ENCODE measurements at places on chromosomes 5 and 9.

GRCh38 chr9:129879991-129880653 lies 44.9 kb downstream of the USP20 start:
- no peak for DNase-seq

- DNase-seq: no peak
These were observed 2.2 kb upstream of the CACNA1B start for GRCh38 chr9:137875354-137875753.

DNA sequence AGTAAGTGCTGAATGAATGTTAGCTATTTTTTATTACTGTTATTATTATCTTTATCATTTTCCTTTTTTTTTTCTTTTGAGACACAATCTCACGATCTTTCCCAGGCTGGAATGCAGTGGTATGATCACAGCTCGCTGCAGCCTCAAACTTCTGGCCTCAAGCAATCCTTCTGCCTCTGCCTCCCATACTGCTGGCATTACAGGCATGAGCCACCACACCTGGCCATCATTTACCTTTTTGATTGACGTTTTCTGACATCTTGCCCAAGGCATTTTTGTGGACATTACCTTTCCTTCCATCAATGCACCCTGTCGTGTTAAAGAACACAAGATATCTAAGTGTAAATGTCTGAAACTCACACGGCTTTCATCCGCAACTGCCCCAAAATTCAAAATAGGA lies 138.2 kb downstream of the GAS1 start:
- no peak for DNase-seq

DNA sequence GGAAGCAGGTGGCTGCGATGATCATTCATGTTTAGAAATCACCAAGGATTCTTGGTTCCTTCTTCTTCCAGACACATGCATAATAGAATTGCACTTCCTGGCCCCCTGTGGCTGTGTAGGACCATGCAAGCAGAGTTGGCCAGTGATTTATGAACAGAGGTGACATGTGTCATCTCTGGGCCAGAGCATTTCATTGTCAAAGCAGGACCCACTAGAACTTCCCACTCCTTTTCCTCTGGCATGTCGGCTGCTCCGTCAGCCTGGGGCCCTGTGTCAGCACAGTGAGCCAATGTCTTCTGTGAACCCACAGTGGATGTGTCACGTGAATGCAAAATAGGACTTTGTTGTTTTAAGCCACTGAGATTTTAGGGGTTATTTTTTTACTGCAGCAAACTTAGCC lies 59.2 kb downstream of the HSD17B3 start:
- DNase-seq: no peak

DNA sequence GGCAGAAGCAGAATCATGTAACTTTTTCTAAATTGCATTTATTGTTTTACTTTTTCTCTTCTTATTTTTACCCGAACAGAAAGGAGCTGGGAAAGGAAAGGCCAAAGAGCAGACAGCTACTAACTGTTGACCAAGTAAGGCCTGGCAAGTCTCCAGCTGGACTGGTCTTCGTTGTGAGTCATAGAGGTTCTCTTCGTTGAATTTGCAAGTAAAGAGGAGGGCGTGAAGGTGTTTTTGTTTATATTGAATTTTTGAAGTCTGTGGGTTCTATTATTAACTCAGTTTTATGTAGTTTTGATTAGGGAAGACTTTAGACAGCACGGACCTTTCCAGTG lies 416.5 kb upstream of the CCNH start:
- DNase-seq: peak; percentile 70

DNA sequence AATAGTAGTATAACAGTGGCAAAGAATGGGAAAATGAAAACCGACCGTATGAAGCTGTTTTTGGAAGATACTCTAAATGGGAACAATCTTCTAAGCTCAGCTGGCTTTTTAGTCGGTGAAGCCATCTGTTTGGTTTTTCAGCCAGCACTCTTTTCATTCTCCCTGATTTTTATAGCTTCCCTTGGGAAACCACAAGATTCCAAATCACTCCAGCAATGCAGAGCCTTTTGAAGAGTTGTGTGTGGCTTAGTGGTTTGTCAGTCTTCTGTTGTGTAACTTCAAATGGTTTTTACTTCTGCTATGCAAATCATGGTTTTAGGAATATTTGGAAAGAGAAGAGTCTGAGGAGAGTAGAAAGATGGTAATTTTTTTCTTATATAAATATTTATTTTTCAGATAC lies 180.7 kb downstream of the KDM4C start:
- DNase-seq: no peak
